ENCODE measurements at places on chromosomes 16 and 17. TPM values are rescaled to one million over a fixed set of nuclear protein-coding genes. Genes with fewer than 3 reads are reported as not detected.

DNA sequence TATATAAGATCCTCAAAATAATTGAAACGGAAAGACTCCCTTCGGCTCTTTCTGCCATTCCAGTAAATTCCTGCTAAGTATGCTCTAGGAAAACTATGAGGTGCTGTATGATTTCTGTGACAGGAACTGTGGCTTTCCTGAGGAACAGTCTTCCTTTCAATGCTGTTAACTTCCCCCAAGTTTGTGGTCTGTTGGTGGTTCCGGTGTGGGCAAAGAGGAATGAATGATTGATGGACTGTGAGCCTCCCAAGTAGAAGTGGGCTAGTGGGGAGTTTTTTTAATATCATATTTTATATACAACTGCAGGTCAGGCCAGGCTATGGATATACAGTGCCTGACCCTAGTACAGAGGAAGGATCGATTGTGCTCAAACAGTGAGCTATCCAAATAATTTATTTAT is 560.7 kb upstream of the RBFOX1 start:
- DNase-seq: no peak

- DNase-seq: no peak
These were observed 1.9 kb downstream of the NXPH3 start for GRCh38 chr17:49577650-49577934.

DNA sequence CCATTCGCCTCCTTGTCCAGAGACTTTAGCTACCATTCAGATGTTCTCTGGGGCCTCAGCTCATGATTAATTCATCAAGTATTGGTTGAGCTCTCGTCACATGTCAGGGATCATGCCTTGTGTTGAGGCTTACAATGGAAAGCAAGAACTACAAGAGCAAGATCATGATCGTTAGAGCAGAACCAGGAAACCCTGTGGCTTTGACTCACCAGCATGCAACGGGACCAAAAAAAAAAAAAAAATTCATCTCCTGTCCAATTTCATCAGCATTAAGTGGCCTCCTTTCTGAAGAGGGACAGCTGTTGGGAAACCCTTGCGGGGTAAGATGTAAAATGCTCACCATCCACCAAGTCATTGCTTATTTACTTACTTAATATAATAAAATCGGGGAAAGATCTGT is 12.1 kb upstream of the USP10 start:
- peak; percentile 9 for DNase-seq

DNA sequence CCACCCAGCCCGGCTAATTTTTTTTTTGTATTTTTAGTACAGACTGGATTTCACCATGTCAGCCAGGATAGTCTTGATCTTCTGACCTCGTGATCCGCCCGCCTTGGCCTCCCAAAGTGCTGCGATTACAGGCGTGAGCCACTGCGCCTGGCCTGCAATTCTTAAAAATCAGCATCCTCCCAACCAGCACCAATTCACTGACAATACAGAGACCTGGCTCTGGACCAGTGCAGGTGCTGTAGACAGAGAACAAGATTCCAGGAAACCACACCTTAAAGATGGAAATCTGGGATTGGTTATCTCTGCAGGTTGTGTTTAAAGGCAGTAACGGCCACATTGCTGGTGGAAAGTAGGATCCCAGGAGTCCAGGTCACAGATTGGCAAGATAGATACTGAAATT is 33.6 kb downstream of the TBC1D3B start:
- no peak for DNase-seq

GRCh38 chr17:861364-861763 is 79.2 kb downstream of the MRM3 start:
- DNase-seq: no peak

GRCh38 chr16:83794860-83795554 is 12.8 kb upstream of the HSBP1 start:
- DNase-seq: no peak

GRCh38 chr16:91484-91883 is 13.5 kb downstream of the MPG start:
- DNase-seq: no peak

DNA sequence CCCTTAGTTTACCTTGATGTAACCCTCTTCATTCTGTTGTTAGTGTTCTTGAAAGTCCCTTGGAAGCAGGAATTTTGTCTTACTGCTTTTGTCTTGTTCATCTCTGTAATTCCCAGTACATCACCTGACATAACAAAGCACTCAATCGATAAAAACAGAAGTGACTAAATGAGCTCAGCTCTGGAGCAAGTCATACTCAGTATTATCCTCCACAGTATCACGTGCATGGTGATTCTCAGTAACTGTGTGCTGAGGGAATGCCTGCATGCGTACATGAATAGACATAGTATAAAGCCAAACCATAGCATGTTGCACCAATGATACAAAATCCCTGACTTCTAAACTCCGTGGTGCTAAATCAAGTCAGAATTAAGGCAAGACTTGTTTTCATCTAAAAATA is 7.2 kb downstream of the KRT38 start:
- no peak for DNase-seq

GRCh38 chr16:50373780-50374179 is 5.0 kb upstream of the BRD7 start:
- no peak for DNase-seq

Gene PRRT2
- 0.83 TPM for total RNA-seq

Gene MYH1
- not detected for total RNA-seq

Gene EXOC3L1
- not detected for total RNA-seq

Gene CAMTA2
- 79.5 TPM for total RNA-seq

Gene NPIPA2
- total RNA-seq: 4.1 TPM

Gene SLFN14
- not detected for total RNA-seq

Gene TRIM47
- 9.6 TPM for total RNA-seq
